Urinary bladder (tissue), 4 donors: ENCODE measurements at places on chromosomes 16 and 17. TPM values are rescaled to one million over a fixed set of nuclear protein-coding genes. Genes with fewer than 3 reads are reported as not detected.
A peak's percentile ranks its signal among the peaks of the same experiment; 100 is the strongest.

GRCh38 chr17:44901411-44901921 is 2.2 kb upstream of the EFTUD2 start:
- no peak for DNase-seq

DNA sequence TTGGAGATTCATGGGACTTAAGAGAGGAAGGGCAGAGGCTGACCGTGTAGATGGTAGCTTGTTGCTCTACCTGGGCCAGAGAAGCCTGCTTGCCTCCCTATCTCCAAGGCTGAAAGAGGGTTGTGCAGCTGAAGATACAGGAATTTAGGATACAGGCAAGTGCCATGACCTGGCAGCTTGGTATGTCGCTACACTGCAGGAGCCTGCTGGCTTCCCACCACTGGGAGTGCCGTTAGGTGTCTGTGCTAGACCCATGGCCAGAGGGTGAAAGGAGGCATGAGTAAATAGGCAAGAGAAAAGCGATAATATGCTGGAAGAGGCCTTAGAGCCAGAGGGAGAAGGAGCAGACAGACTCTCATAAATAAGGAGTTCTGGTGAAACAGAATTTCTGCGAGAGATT is 10.6 kb downstream of the NAA60 start:
- no peak for DNase-seq

DNA sequence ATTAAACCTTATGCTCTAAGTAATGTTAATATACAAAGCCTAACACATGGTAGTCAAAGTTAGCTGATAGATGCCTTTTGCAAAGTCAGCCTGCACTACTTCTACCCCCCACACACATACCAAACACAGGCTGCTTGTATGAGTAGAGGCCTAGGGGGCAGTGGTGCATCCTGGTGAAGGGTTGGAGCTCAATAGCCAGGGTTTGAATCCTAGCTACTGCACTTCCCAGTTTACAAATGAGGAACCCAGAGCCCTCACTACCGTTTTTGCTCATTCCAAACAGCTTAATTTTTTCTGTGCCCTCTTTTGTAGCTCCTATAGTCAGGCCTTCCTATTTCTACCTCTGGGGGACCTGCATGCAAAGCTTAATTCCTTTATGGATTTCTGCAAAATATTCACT is 18.9 kb upstream of the HYDIN start:
- no peak for DNase-seq

DNA sequence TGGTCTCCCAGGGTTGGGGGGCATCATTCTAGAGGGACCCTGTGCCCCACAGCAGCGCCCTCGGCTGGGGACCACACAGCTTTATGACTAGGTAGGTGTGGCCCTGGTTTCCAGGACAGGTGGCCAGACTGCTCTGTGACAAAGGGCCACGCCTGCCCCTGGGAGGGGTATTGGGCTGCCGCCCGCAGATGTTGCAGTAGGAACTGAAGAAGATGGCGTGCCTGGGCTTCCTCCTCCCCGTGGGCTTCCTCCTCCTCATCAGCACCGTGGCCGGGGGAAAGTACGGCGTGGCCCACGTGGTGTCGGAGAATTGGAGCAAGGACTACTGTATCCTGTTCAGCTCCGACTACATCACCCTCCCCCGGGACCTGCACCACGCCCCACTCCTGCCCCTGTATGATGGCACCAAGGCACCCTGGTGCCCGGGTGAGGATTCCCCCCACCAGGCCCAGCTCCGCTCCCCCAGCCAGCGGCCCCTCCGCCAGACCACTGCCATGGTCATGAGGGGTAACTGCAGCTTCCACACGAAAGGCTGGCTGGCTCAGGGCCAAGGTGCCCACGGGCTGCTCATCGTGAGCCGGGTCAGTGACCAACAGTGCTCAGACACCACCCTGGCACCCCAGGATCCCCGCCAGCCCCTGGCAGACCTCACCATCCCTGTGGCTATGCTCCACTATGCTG is at the start of gene SPPL2C:
SPPL2C (plus strand) TSS at position 187 of the 681 bp plus-strand sequence; CDS start at position 213, 26 bp downstream.
- DNase-seq: no peak

DNA sequence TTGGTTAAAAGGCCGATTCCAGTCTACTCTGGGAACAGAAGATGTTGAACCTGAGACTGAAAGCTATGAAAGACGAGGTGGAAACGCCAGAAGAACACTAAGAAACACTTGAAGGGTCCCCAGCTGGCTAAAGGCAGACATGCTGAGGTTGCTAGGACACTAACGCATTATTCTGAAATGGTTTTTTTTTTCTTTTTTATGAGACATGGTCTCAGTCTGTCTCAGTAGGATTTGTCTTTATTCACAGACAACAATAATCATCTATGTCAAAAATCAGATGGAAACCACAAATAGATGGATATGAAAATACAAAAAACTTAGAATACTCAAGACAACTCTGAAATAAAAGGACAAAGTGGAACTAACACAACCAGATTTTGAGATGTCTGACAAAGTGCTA is 35.0 kb upstream of the RASD1 start:
- DNase-seq: no peak

The CCDC78 gene
- total RNA-seq: 0.74 TPM

DNA sequence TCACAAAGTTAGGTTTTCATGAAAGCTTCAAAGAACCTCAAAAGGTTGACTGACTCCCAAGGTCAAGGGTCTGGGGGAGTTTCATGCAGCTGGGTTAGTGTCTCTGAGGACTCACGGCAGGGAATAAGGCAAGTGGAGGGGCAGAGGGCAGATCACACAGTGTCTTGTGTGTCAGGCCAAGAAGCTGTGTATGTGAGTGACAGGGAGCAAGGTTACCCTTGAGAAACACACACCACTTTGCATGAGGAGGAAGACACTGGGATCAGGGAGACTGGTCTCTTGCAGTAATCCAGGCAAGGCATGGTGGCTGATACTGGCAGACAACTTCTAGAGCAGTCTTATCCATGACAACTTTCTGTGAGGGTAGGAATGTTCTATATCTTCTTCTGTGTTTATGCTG is 6.3 kb downstream of the FLOT2 start:
- DNase-seq: no peak

- DNase-seq: no peak
These were observed 96.8 kb downstream of the PGS1 start for GRCh38 chr17:78475211-78475610.

The SNAI3 gene
- not detected for total RNA-seq

- peak; percentile 96 for DNase-seq
These were observed 15.8 kb downstream of the ZNF213 start for GRCh38 chr16:3150346-3151218.

DNA sequence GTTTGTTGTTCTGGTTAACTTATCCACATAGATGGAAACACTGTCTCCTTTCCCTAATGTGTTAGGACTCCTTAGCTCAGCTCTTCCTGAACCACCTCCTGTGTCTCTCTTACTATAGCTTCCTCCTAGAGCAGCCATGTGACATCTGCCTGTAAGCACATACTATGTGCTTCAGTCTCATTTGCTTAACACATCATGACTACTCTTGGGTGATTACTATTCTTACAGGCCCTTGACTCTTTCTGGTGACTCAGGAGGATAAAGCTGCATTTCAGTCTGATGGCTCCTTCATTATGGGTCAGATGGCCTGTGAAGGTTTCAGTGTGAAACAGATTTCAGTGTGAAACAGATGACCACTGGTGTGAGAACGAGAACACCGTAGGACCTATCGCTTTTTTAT is 320 bp upstream of the KRTAP4-2 start:
- DNase-seq: no peak

The KRTAP29-1 gene
- not detected for total RNA-seq

- DNase-seq: no peak
These were observed 135.8 kb upstream of the CA10 start for GRCh38 chr17:52294301-52294700.

DNA sequence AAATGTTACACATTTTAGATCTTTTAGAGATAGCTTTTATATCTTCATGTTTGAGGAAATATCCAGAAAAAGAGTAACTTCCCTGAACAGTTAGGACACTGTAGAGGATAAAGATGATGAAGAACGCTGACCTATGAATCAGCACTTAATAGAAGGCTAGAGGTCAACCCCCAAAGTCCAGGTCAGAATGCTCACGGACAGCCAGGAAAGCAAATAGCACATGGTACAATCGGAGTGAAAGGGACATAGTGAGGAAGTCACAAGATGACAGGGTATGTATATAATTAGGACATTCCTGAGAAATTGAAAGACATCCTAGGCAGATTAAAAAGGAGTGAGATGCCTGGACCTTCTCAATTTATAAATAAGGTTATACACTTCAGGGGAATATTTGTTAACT is 55.1 kb upstream of the CNTNAP4 start:
- no peak for DNase-seq
